EL (cell line): ENCODE measurements at places on chromosomes 12 and 14.

DNA sequence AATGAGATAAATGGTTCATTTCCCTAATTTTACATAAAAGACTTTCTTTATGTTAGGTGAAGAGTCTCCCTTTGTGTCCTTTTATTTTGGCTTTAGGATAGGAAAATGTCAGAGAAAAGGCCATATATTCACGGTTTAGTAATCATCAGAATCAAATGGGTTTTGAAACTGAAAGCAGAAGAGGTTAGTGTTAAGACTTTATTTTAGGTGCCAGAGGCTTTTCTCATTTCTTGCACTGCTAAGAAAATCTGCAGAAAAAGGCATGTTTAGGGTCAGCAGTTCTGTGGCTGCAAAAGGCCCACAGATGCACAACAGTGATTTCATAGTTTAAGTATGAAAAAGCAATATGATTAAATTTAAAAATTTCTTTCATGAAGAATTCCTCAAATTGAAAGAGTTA, 80.4 kb upstream of the SINHCAF start:
- no peak for DNase-seq

DNA sequence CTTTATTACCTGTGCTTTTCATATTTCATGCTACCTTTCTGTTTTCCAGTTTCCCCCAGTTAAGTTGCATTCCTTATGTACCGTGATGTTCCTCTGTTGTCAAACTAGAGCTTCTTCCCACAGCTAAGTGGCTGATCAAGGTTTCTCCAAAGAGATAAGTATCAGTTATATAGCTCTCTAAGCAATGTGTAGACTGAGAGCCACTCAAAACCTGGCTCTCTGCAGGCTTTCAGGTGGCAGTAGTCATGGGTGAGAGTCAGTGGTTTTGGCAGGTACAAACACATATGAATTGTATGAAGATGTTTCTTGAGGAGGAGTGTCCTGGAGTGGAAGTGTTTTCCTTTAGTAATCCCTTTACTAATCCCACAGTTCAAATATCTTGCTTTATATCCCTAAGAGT, 28.4 kb downstream of the TXNRD1 start:
- no peak for DNase-seq

DNA sequence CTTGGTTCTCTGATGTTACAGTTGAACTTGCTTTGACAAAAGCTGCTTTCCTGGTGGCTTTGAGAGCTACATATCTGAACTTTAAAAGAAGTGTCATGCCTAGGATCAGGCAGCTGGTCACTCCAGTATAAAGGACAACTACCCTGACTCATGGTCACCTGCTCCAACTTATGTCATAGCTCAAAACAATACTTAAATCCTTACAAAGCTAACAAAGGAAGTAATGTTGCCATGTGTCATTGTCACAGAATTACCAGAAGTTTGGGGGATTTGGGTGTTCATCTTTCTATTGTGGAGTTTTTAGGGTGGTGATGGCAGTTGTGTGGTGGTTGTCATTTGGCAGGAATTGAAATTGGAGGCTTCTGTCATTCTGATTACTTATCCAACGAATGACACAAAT, 1.8 kb upstream of the TCP11L2 start:
- no peak for DNase-seq

DNA sequence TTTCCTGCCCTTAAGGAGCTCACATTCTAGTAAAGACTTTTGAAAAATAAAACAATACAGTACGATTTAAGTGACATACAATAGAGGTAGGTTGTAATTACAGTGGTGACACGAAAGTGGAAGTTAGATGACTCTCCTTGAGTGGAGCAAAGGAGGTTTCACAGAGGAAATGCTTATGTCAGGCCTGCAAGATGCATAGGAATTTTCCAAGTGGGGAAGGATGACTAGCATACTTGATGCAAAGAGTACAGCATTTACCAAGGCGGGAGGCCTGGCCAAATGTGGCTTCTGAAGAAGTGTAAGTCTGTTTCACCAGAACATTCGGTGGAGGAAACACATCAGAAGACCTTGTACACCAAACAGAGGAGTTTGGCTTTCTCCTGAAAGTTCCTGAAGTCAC, 55.2 kb downstream of the ERO1A start:
- no peak for DNase-seq

- peak; percentile 40 for DNase-seq
Observed at GRCh38 chr14:22549981-22550673, 38.9 kb downstream of the DAD1 start.

DNA sequence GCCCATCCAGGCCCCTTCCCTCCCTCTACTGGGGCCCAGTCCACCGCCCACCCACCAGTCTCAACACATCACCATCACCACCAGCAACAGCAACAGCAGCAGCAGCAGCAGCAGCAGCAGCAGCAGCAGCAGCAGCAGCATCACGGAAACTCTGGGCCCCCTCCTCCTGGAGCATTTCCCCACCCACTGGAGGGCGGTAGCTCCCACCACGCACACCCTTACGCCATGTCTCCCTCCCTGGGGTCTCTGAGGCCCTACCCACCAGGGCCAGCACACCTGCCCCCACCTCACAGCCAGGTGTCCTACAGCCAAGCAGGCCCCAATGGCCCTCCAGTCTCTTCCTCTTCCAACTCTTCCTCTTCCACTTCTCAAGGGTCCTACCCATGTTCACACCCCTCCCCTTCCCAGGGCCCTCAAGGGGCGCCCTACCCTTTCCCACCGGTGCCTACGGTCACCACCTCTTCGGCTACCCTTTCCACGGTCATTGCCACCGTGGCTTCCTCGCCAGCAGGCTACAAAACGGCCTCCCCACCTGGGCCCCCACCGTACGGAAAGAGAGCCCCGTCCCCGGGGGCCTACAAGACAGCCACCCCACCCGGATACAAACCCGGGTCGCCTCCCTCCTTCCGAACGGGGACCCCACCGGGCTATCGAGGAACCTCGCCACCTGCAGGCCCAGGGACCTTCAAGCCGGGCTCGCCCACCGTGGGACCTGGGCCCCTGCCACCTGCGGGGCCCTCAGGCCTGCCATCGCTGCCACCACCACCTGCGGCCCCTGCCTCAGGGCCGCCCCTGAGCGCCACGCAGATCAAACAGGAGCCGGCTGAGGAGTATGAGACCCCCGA, 6.8 kb upstream of the RNU7-1 start:
- no peak for DNase-seq

GRCh38 chr14:42299692-42300091, 693.0 kb downstream of the LRFN5 start:
- no peak for DNase-seq

DNA sequence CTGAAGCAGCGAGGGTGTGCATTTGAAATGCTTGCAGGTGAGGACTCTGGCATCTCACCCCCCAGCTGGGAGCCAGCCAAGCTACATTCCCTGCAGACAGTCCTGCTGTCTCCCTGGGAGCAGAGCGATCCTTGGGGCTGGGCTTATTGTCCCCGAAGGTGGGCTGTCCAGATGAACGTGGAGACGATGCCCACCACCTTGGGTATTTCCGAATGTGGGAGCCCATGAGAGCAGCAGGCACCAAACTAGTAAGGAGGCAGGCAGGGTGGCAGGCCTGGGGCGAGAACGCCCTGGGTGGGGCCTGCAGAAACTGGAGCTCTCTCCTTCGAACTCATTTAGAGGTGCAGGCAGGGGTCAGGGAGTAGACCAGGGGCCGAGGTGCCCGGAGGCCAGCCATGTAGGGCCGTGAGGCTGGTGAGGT, 18.5 kb downstream of the ZBTB42 start:
- DNase-seq: no peak

DNA sequence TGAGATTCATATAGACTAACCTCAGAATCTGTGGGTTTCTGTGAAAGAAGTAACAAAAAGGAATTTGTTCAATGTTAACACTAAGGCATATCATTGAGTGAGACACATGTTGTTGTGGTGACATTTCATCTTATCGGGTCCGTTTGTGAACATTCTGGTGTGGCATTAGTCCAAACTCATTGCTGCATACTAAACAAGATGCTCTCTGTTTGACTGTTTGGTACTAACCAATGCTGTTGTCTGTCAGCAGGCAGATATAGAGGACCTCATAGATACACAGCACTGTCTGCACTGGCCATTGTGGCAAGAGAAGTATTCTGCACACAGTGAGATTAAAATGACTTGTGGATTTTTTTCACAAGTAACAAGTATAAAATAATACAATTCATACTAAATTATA, 41.2 kb downstream of the SLC25A21 start:
- DNase-seq: no peak

DNA sequence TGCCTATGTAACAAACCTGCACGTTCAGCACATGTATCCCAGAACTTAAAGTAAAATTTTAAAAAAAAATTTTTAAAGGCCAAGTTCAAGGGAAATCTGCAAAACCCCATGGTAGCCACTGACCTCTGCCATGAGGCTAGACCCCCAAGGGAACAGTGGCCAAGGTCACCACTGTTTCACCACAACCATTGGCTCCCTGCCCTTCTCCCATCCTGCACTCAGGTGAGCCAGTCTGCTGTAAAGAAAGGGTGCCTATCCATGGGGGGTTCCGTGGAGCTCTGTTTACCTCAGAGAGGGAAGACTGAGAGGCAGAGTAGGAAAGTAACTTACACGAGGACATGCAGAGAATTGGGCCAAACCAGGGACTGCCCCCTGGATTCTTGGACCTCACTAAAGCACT, 38.6 kb downstream of the VWF start:
- no peak for DNase-seq

- peak; percentile 94 for DNase-seq
Observed at GRCh38 chr14:60151715-60152114, 13.5 kb downstream of the DHRS7 start.
